Cortex of kidney (tissue), 1 donor: ENCODE measurements at places on chromosomes 11 and 22.

GRCh38 chr11:59854871-59855270 lies 9.6 kb upstream of the CBLIF start:
- DNase-seq, result no peak

GRCh38 chr11:126598344-126599216 lies 243.1 kb downstream of the ST3GAL4 start:
- DNase-seq, result no peak

GRCh38 chr22:37782340-37783168 lies 25.2 kb upstream of the GCAT start:
- no peak for DNase-seq

DNA sequence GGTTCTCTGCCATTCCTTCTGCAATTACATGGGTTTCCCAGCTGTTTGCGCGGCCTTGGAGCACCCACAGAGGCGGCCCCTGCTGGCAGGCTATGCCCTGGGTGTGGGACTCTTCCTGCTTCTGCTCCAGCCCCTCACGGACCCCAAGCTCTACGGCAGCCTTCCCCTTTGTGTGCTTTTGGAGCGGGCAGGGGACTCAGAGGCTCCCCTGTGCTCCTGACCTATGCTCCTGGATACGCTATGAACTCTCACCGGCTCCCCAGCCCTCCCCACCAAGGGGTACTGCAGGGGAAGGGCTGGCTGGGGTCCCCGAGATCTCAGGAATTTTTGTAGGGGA lies 2.6 kb downstream of the RCE1 start:
- no peak for DNase-seq

DNA sequence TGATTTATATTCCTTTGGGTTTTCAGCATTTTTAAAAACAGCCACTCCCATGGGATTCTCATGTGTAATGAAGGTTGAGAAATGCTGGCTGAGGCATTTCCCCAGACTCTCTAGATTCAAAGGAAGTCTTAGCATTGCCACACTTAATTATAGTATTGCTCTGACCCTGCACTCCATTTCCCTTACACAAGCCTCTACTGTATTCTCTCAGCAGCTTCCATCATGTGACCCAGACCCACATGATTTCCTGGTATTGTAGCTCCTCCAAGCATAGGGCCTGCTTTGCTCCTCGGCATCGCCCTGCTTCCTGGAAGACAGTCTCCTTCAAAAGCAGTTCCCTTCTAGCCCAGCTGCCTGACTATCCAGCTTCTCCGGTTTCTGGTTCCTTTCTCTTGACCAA lies 261.5 kb downstream of the LARGE1 start:
- no peak for DNase-seq

GRCh38 chr11:17719938-17720795 lies 796 bp downstream of the MYOD1 start:
- DNase-seq, result no peak

DNA sequence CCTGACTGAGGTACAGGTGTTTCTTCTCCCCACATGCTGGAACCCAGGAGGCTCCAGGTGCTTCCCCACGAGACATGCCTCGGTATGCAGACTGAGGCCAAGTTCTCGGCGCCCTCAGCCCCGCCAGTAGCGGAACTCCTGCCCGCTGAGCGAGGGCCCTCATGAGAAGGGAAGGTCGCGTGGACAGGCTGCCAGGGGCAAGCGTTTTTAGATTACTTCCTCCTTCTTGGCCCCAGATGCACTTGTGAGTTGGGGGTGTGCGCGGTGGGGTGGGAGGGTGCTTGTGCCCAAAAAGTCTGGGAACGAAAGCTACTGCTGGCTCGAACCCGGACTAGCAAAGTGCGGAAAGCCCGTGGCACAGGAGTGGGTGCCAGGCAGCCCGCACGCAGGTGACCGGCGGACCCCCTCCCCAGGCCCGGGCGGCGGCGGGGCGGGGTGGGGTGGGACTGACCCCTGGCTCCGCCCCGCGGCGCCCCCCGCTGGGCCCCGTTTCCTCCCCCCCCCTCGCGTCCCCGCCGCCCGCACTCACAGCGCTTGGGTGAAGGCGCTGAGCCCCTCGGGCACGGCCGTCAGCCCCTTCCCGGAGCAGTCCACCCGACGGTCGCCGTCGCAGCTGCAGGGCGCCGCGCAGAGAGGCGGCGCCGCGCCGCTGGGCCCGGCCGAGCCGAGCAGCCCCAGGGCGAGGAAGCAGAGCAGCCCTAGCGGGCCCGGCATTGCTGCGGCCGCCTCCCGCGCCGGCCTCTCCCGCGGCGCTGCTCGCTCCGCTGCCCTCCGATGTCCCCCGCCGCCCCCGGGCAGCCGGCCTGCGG lies 797 bp downstream of the LGR4 start:
- DNase-seq, result no peak

- DNase-seq, result no peak
Measured at GRCh38 chr11:68753300-68753699, 2.0 kb upstream of the TESMIN start.

DNA sequence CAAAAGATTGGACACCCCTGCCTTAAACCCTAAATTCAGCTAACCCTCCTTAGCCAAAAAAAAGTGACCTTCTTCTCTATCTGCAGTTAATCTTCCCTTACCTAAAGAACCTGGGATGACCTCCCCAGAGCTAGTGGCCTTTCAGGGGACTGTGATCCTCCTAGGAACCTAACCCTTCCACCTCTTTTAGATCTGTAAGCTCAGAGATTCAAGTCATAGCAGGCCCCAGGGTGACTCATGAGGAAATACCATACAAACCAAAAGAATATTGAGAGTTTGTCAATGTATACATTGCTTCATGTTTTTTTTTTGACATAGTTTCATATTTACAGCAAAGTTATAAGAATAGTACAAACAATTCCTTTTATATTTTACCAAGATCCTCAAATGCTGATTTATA lies 38.3 kb upstream of the CXCR5 start:
- DNase-seq, result no peak

DNA sequence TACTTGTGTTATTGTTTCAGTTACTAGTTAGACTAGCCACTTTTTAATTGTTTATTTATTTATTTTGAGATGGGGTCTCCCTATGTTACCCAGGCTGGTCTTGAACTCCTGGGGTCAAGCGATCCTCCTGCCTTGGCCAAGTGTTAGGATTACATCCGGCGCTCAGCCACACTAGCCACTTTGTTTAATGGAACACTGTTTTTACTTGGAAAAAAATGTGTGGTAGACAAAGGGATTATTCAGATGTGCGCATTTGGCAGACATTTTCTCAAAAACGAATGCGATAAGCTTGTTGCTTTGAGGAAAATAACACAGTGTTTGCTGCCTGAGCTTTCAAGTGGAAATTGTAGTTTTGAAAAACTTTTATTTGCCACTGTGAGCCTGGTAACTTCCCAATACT lies 51.0 kb downstream of the CTNND1 start:
- no peak for DNase-seq

GRCh38 chr11:6542727-6543126 lies 45.6 kb downstream of the DNHD1 start:
- DNase-seq, result no peak
